ENCODE measurements at places on chromosomes 3 and 15. TPM values are rescaled to one million over a fixed set of nuclear protein-coding genes. Genes with fewer than 3 reads are reported as not detected.

DNA sequence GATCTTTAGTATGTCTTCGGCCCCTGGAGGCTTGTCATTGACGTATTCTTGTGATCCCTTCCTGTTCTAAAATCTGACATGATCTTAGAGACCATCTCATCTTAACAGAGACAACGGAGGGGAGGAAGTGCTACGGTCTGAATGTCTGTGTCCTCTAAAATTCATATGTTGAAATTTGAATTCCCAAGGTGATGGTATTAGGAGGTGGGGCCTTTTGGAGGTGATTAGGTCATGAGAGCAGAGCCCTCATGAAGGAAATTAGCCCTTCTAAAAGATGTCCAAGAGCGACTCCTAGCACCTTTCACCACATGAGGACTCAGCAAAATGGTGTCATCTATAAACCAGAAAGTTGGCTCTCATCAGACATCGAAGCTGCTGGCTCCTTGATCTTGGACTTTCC lies 233.2 kb upstream of the CMC1 start:
- DNase-seq = no peak

GRCh38 chr3:107997671-107998070 lies 93.2 kb downstream of the CD47 start:
- DNase-seq = no peak

DNA sequence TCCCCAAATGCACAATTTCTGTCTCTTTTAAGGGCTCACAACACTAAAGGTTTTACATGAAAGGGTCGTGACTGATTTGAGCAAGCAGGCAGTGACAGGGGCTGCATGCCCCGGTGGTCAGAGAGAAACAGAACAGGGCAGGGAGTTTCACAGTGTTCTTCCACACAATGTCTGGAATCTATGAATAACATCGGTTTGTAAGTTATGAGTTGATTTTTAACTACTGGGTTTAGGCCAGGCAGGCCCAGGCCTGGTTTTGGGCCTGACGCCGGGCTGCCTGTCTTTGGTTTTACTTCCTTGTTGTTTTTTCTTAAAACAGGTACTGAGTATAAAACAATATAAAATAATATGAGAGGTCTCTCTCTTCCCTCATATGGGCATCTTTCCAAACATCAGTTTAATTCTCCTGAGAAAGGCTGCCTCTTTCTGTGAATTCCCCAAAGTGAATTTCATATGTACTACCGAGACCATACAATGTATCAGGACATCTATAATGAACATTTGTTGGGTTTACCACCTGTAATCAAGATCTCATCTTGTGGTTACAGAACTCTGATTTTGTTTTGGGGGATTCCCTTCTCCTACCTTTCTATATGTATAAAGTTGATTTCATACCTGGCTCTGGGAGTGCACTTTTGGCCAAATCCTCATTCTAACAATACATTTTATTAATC lies 74.4 kb downstream of the CD200 start:
- no peak for DNase-seq

DNA sequence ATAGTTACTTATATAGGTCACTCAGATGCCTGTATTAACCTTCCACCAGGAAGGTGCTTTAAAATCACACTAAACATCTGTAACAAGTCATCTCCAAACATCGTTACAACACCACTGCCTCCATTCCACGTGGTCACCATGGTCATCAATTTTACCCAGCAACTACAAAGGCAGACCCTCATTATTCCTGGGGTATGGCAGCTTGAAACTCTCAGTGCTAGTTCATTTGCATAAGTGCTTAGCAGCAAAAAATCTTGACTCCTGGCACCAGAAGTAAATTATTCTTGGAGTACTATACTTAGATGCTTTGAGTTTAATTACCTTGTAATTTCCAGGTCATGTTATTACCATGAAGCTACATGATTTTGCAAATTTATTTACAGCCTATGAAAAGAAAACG lies 250.6 kb downstream of the KBTBD8 start:
- no peak for DNase-seq

- no peak for DNase-seq
Observed at GRCh38 chr3:13031621-13032020, 41.6 kb downstream of the IQSEC1 start.

GRCh38 chr3:146187334-146187950 lies 26.5 kb upstream of the PLOD2 start:
- peak; percentile 60 for DNase-seq

DNA sequence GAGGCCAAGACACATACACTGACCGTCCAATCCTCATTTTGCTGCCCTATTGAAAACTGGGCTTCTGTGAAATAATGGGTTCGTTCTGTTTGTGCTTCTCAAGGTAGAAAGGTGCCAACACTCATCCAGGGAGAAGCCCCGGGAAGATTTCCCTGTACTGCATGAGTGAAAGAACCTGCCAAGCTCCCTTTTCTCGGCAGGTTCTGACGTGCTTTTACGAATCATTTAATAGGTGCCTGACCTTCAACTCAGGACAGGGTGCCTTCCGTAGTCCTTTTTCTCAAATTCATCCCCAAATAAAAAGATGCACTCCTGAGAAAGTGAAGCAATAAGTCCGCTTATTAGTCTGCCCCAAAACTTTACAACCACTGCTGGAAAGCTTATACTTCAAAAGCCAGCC lies 64.2 kb downstream of the B3GNT5 start:
- no peak for DNase-seq

DNA sequence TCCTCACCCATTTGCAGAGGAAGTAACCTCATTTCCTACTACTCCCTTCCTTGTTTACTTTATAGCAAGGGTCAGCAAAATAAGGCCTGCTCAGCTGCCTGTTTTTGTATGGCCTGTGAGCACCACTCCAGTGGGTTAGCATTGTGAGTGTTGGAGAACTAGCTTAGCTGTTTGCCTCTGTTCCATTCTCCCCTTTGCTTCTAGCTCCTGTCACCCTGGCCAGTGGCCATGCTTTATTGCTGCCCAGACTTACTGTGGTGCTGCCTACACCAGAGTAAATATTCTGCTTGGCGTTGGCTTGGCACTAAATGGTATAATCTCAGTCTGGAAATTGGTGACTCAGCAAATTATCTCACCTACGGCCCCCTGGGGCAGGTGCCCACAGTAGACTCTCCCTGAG lies 8.8 kb downstream of the PDCD6IP start:
- DNase-seq = no peak

DNA sequence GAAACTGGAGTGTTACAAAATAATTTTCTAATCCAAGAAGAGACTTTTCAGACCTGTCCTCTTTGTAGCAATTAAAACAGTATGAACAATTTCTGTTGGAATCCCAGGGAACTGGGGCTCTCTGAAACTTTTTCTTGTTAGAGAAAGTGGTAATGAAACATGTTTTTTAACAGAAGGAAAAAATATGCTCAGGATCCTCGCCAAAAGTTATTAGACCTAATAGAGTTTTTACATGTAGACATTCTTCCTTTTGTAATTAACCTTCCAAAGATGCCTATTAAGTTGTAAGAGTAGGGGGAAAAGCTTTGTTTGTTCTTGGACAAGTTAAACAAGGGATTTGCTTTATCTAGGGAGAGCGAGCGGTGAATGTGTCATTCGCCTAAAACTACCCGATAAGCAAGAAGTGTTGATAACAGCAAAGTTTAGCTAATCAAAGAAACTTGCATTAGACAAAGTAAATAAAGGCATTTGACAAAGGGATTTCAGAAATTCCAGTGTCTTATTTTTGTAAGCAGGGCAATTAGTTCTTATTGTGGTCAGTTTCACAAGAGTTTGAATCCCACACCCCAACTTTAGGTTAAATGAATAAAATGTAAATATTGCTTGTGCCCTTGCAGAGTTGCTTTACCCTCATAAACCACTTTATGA lies 2.3 kb downstream of the RARB start:
- DNase-seq = no peak

GRCh38 chr3:4992118-4992517 lies 12.9 kb downstream of the BHLHE40 start:
- DNase-seq = no peak

- DNase-seq = peak; percentile 63
Observed at GRCh38 chr3:186909078-186909853, 21.1 kb upstream of the ST6GAL1 start.

DNA sequence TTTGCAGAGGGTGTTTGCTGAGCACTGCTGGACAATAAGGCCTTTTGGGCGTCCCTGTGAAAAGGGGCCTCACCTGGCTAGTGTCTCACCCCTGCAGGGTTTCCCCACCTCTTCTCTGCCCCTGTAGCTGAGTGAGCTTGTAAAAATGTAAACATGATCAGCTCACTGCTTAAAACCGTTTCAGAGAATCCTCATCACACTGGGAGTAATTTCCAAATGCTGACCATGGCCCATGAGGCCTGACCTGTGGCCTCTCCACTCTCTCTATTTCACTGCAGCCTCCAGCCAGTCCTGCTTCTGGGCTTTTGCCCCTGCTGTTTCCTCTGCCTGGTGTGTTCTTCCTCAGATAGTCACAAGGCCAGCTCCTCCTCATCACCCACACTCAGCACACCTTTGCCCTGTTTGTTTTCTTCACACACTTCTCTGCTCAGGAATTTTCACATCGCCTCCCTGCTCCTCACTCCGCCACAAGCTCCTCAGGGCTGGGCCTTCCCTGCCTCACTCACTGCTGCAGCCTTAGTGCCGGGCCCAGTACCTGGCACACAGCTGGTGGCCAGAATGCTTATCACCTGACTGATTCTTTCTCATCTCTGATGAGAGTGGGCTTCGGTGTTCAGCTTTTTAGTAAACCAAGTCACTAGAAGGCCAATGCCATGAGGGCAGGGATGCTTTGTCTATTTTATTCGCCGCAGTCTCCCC lies 79.3 kb upstream of the SEC13 start:
- no peak for DNase-seq

- DNase-seq = peak; percentile 97
Observed at GRCh38 chr3:58021072-58021959, 13.1 kb downstream of the FLNB start.

DNA sequence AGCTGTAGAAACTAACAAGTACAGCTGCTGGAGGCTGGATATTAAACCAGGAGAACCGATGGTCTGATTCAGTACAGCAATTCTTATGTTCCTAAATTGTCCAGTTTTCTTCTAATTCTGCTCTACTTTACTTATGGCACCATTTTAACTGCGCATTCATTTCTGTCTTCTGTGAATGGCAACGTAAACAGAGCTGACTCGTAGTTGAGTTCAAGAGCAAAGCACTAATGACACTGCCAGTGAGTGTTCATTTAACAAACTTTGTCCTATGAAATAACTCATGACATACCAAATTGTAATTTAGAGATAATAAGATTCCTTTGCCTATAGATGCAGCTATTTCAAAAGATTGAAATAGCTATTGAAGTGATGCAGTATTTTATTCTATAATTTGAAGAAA lies 48.7 kb downstream of the BCHE start:
- no peak for DNase-seq

- no peak for DNase-seq
Observed at GRCh38 chr3:148792516-148792915, 35.1 kb upstream of the CPB1 start.

DNA sequence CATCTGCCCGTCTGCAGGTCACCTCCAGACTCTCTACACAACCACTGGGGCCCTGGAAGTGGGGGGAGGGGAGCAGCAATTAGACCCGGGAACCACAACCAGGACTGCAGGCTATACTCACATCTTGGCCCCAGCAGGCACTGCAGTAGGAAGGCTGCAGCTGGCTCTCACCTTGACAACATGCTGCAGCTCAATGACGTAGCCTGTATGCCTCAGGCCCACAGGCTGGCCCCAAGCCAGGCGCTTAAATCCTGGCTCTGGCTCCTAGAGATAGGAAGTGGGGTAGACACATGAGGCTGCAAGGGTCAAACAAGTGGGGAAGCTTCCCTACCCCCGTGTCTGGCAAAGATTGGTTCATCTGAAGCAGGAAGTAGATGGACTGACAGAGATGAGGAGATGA lies 4.6 kb upstream of the QRICH1 start:
- no peak for DNase-seq

GRCh38 chr15:27082526-27082925 lies 111.5 kb downstream of the GABRG3 start:
- no peak for DNase-seq

- DNase-seq = no peak
Observed at GRCh38 chr3:4615750-4616149, 122.6 kb downstream of the ITPR1 start.

DNA sequence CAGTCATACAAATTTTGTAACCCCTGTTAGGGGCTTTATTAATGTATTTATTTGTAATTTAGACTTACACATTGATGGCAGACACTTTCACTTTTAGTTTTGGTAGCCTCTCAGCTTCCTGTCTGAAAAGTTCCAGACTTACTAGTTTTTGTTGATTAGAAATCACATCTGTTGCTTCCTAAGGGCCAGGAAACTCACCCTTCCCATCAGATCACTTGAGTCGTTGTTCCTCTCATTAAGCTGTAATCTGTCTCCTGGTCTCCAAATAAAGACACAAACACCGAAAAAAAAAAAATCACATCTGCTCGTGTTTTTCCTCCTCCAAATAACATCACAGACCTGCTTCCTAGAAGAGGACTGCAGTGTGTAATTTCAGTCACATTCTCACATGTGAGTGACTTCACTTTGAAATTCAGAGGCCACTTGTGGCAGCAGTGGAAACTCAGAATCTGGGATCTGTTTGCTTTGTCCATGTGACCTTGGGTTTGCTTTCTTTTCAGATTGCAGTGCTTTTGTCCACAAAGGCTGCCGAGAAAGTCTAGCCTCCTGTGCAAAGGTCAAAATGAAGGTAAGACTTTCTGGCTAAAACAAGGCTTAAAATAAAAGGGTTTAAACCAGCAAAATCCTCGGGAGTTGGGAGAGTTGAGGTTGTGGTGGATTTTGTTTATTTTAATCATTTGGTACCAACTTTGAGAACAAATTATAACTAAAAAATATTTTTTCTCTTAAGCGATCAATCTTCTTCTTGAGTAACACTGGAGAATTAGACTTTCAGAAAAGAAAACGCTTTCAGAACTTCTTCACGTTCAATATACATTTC lies 87.0 kb downstream of the KLHL25 start:
- DNase-seq = no peak

C3orf80 gene
- 3.0 TPM for total RNA-seq

CCDC54 gene
- not detected for total RNA-seq

IREB2 gene
- total RNA-seq = 78.2 TPM

C3orf49 gene
- not detected for total RNA-seq

POLG gene
- total RNA-seq = 74.1 TPM

GOLGA8N gene
- 0.50 TPM for total RNA-seq

STAB1 gene
- 3.0 TPM for total RNA-seq

COL6A5 gene
- 0.03 TPM for total RNA-seq

TMEM207 gene
- not detected for total RNA-seq

FRMD5 gene
- 10.1 TPM for total RNA-seq

AHSG gene
- not detected for total RNA-seq

LRRC31 gene
- not detected for total RNA-seq

PLCB2 gene
- 8.5 TPM for total RNA-seq

CAMK2N2 gene
- total RNA-seq = 1.5 TPM

CCR4 gene
- 0.35 TPM for total RNA-seq

RHCG gene
- not detected for total RNA-seq

TERB2 gene
- not detected for total RNA-seq

RNU5B-1 gene
- not detected for total RNA-seq

All from GM23338 (cell line).